ENCODE measurements at places on chromosomes 2 and 18.

DNA sequence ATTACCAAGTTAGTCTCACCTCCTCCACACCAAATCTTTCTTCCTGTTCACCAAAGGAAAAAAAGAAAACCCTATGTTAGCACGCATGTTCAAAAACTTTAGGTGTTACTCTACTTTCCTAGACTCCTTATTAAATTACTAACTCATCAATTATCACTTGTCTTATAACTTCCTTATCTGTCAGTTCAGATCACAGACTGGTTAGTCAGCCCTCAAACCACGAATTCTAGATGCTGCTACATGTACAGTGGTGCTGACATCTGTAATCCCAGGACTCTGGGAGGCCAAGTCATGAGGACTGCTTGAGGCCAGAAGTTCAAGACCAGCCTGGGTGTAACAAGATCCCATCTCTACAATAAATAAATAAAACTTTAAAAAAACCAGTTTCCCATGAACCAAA is 3.5 kb downstream of the YWHAQ start:
- no peak for DNase-seq

GRCh38 chr2:106068451-106068850 is 125.7 kb downstream of the UXS1 start:
- DNase-seq: no peak

DNA sequence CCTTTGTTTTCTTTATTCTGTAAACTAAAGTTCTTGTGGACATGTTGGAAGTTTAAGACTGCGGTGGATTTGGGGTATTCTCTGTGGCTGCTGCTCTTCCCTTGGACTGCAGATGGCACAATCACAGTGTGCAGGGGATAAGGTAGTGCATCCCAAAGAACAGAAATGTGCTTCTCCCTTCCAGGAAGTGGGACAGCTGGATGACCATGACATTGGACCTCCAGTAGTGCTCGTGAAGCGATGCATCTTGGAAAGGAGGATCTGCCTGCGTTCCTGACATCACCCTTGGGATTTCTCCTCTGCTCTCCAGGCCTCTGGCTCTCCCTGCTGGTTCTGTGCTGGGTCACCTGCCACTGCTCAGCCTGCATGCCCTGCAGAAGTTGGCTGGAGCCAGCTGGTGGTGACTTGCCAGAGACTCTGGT is 109.9 kb downstream of the SLC4A3 start:
- no peak for DNase-seq

GRCh38 chr2:175535631-175536030 is 354.1 kb upstream of the ATP5MC3 start:
- DNase-seq: no peak

DNA sequence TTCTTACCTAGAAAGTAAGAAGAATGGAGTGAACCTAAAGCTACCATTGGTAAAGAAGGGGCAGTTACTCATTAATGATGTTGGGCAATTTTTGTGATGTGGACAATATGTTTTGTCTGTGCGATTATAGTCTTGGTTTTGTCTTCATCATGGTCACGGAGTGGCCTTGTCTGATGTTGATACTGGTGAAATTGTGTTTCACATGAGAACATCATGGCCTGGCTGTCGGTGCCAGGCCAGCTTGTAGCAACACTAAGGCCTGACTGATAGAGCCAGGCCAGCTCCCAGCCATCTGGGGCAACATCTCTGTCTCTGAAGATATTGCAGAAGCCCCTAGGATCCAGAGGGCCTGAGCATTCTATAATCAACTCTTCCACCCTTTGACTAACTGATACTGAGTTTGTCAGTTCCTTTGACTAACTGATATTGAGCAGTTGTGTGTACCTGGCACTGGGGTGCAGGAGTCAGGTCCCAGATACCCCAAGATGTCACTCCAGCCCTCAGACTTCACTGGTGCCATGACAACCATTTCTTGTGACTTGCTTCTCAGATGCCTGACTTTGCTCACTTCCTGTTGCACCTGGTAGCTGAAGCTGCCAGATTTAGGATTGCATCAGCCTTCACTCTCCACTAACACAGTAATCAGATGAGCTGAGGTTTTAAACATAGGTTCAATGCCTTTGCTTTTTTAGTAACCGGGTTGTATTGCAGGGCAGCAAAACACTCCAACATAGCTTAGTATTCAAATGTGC is 62.5 kb downstream of the RPIA start:
- DNase-seq: no peak

DNA sequence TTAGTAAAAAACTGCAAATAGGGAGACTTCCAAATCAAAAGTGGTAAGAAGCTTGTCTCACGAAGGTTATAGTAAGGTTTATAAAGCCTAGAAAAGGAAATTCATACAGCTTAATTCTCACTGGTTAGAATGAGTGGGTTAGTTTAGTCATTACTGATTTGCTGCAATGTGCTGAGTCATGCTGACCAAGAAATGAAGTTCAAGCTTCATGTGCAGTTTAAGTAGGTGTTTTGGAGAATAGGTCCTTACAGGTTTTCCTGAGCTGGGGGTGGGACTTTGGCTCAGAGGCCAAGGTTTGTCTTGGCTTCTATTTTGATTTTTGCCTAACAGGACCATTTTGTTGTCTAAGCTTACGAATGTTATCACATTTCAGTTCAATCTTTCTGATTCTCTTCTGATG is 15.1 kb downstream of the CLIP4 start:
- no peak for DNase-seq

- DNase-seq: no peak
These were observed 33.8 kb upstream of the TEX51 start for GRCh38 chr2:126864861-126865260.
